ENCODE measurements at places on chromosomes 1 and 21.

DNA sequence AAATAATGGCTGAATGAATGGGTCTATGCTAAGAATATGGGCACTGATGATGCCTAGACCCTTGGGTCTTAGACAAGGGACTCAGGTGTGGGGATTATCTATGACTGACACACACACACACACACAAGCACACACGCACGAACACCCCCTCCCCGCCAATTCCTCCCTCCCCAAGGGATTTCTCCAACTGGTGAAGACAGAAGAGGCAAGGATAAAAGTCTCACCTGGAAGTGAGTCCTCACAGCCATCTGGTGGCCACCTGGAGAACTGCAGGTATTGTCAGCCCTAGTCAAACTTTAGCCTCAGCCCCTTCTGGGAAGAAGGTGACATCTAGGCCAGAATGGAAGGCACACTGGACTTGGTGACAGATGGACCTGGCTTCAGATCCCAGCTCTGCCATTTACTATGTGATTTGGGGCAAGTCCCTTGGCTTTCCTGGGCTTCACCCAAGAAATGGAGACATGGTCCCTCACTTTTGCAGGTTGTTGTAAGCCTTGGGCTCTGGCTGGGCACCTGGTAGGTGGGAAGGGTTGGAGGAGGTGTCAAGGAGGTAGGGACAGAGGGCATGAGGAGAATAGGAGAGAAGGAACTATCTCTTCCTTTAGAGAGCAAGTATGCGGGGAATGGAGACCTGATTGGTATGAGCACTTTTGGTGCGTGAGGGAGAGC is 4.0 kb upstream of the GPR3 start:
- DNase-seq, result peak; percentile 72

DNA sequence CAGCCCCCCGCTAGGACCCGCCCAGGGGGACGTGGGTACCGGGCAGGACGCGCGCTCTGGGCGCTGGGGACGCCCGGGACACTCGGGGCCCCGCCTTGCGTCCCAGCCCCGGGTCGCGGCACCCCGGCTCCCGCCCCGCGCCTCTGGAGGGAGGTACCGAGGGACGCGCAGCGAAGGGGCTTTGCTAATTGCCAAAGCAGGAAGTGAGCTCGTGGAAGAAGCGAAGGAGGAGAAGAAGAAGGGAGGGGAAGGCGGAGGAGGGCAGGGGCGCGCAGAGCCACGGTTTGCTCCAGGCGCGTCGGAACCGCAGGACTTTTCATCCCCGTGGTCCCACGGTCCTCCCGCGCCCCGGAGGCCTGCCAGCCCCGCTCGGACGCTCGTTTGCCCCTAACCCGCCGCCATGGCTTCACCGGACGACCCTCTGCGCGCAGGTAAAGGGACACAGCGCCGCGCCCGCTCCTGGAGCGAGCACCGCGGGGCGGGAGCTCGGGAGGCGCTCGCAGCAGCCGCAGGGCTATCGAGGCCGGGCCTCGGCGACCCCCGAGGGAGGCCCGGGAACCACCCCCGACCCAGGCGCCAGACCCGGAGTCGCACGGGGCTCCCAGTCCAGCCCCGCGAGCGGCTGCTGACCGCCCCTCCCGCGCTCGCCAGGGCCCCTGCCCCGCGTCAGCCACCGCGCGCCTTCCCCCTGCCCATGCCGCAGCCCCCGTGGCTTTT is 1.3 kb downstream of the EDARADD start:
- DNase-seq, result peak; percentile 19

DNA sequence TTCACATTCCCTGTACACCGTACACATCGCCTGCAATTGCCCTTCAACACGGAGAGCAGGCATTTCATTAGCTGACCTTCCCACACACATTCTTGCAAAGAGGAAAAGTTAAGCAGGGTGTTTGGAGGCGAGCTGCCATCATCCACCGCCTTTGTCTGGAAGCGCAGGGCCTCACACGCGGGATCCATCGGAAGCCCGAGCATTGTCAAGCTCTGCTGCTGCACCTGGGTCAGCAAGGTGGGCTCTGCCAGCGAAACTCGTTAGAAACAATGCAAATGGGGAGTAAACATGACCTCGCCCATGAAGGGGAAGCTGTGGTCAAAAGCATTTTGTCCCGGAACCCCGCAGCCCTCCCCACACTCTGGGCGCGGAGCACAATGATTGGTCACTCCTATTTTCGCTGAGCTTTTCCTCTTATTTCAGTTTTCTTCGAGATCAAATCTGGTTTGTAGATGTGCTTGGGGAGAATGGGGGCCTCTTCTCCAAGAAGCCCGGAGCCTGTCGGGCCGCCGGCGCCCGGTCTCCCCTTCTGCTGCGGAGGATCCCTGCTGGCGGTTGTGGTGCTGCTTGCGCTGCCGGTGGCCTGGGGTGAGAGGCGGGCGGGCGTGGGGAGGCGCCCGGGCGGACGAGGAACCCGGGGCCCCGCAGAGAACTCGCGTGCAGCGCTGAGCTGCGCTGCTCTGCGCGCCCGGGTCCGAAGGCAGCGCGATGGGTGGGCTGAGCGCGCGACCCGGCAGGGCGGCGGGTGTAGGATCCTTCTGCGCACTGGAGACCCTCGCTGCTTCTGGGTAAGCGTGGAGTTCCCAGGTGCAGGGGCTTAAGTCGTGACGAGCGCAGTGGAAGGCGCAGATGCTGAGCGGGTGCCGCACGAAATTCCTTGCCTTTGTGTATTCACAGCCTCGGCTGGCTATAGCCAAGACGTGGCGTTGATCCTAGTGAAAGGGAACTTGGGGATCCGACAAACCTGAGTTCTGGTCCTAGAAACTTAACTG is at the start of gene CR1:
TSS of gene CR1 (plus strand) at position 357 of the 992 bp plus-strand sequence. CDS start at position 468, 111 bp downstream.
- peak; percentile 59 for DNase-seq

DNA sequence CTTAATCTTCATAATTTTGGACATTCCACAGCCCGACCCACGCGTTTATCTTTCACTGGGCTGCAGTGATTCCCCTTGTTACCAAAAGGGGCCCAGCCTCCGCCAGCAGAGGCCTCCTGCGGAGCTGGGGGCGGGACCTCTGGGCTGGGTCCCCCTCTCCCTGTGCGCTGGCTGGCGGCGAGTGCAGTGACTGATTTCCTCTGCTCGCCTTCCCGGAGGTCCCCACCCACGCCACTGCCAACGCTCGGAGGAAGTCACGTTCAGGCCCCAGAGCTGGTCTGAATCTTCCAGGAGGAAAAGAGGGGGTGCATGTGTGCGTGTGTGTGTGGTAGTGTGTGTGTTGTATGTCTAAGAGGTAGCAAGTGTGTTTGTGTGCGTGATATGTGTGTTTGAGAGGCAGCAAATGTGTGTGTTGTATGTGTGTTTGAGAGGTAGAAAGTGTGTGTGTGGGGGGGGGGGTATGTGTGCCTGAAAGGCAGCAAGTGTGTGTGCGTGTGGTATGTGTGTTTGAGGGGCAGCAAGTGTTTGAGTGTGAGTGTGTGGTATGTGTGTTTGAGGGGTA is 35.0 kb upstream of the JAK1 start:
- peak; percentile 30 for DNase-seq

DNA sequence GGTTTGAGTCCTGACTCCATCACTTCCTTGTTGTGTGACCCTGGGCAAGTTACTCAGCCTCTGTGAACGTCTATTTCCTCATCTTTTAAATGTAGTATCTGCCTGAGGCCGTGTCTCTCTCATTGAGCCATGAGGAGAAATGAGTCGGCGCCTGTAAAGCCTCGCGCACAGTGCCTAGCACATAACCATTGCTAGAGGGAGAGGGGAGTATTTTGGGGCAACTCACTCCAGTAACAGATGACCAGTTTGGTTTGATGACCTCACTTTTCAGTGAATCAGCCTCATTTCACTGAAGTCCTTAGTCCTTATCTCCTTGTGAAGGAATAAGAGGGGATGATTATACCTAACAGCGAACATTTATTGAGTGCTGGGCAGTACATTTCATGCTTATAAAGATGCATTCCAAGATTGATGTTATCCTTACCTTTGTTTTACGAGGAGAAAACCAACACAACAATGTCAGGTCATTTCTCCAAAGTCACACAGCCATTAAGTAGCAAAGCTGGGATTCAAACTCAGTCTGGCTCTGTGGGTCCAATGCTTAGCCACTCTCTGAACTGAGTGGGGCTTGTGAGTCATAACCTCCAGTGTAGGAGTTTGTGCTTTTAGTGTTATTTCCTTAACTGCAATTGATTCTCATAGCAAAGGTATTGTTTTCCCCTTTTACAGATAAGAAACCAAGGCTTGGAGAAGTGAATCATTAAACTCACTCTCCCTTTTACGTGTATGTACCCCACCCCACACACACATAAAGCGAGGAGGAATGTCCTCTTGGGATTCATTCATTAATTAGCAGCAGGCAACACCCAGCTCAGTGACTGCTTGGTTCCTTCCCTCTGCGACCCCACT is 25.9 kb downstream of the KCNC4 start:
- DNase-seq, result peak; percentile 30

DNA sequence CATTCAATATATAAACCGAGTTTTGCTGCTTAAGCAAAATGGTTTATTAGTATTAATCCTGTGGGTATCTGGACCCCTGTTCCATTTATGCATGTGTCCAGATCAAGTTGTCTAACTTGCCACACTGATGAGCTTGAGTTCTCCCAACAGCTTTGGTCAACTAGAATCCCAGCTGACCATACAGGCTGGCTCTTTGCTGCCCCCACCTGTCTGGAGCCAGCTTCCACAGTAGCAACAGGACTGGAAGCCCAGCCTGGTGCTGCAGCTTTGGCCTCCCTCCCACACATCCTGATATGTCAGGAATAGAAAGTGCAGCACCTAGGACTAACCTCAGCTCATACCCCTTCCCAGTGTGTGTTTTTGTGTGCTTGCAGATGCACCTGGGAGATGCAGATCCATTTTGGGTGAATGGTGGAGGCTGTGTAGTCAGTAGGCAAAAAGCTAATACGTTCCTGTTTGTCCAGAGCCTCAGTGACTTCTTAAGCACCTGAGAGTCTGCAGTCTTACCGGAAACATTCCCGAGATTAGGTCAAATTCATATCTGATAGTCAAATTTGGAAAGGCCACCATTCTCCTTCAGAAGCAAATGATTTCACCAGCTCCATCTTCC is 40.9 kb upstream of the BEND5 start:
- peak; percentile 70 for DNase-seq

DNA sequence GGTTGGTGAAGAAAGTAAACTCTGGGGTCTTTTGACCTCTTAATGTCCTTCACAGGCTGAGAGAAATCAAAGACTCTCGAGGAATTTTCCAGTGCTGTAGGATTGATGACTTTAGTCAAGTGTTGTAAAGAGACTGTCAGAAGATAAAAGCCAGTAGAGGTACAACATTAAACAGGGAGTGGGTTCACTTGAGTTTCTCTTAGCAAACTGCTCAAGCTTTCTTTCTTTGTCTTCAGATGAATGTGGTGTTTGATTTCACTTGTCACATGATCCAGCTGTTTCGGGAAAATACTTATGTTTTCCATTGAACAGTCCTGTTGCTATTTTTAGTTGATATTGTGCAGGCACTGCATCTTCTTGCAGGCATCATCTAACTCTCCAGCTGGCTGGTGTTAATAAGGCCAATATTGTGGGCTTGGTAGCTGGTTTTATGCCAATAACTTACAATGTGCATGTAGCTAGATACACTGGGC is 45.6 kb downstream of the XCL2 start:
- no peak for DNase-seq

DNA sequence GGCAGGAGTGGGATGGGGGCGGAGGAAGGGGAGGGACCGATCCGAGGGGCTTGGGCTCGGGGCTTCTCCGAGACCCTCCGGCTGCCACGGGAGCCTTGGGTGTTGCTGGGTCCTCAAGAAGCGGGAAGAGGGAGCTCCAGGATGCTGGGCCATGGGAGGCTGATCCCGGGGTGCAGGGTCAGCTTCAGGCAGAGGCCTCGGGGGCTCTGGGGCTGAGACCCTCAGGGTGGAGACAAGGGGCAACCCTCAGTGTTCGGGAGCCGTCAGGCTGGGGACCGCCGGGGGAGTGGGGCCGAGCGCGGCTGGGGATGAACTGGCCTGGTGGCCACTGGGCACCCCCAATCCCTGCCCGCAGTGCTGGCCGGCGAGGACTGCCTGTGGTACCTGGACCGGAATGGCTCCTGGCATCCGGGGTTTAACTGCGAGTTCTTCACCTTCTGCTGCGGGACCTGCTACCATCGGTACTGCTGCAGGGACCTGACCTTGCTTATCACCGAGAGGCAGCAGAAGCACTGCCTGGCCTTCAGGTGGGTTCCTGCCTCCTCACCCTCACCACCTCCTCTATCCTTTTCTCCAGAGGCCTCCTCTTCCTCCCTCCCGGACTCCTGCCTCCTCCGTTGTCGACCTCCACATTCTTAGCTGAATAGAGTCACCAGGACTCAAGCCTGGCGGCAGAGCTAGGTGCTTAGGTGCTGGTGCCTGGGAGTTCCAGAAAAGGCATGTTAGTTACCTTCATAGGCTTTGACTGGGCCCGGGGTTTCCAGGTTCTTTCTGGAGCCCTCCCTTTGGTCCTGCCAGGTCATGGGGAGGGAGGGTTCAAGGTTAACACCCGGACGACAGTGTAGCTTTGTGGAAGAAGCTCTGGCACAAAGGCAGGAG is 631 bp downstream of the SHISA4 start:
- no peak for DNase-seq

DNA sequence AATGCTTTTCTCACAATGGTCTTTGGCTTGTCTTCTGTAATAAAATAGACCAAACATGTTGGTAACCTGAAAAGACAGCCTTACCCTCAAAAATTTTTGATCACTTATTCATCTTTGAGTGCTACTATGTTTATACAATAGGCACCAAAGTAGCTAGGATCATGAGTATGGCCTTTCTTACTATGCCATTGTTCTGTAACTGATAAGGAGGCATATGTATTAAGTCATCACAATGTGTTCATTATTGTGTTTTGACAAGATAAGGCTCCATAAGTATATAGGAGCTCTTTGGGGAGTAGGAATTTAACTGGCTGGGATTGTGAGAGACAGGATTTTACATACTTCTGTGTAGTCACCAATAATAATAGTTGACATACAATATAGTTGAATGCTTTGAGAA is 675 bp downstream of the TMCO2 start:
- DNase-seq, result no peak

DNA sequence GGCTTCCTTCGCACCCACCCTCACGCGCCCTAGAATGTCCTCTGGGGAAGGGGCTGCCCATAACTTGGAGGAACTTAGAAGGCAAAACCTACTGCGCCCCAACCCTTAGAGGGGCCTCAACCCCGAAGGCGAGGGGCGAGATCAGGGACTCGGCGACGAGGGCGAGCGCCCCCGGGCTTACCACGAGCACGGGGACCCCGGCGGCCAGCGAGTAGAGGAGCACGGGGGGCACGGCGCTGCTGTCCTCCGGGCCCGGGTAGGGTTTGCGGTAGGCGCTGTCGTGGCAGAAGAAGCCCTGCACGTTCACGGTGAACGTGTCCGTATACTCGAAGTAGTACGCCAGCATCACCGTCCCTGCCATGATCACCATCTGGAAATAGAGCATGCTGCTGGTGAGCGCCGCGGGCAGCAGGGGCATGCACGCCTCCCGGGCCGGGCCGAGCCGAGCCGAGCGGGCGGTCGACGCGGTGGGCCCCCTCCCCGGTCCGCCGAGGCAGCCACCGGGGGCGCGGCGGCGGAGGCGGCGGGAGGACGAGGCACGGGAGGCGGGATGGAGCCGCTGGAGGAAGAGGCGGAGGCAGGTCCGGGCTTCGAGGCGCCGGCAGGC is 304 bp downstream of the PLPPR5 start:
- DNase-seq, result no peak

- no peak for DNase-seq
Observed at GRCh38 chr1:4175566-4176405, 275.7 kb upstream of the C1orf174 start.
